ENCODE measurements at places on chromosomes 6 and 20. TPM values are rescaled to one million over a fixed set of nuclear protein-coding genes. Genes with fewer than 3 reads are reported as not detected.

BPHL gene
- 15.8 TPM for total RNA-seq

DNA sequence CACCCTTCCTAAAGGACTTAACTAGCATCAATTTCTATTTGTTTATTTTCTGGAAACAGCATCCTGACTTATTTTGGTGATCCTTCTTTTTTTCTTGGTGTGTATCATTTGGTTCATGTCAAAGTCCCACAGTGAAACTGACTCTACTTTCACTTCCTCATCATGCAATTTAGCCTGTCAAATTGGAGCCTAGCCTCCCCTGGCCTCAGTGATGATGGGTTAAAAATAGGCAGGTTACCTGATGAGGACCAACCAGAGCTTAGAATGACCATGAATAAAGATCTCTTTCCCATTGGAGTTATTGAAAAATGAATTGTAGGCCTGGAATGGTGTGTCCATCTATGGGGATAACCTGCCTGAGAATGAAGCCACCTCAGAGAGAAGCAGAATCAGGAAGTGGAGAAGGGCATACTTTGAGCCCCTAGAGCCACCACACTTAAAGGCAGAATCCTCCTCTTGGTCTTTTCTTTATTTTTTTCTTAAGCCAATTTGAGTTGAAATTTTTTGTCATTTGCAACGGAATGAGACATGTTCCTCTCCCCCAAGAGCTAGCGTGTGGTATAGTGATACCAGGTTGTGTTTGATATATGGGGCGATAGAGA lies 105.6 kb downstream of the BTBD3 start:
- DNase-seq: no peak

DNA sequence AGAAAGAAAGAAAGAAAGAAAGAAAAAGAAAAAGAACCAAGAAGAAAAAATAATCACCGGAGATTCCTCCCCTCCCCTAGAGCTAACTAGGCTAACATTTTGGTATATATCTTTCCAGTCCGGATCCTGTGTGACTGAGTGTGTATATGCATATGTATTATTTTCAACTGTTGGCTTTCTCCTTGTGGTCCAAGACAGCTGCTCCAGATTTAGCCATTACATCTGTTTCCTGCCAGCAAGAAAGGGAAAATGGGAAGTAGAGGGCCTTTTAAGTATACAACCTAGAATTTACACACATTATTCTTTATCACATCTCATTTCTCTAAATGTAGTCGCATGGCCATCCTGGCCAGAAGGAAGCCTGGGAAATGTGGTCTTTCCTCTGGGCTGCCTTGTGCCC lies 15.2 kb downstream of the SLC52A3 start:
- no peak for DNase-seq

HLA-DQB2 gene
- not detected for total RNA-seq

TRIM10 gene
- not detected for total RNA-seq

GRCh38 chr6:45505470-45505869 lies 127.7 kb upstream of the SUPT3H start:
- DNase-seq: no peak

GRCh38 chr20:56964901-56965300 lies 301.5 kb downstream of the BMP7 start:
- peak; percentile 54 for DNase-seq

GRCh38 chr20:64133951-64134407 lies 26.6 kb upstream of the NPBWR2 start:
- no peak for DNase-seq

GRCh38 chr20:38141204-38141888 lies 23.7 kb downstream of the TGM2 start:
- no peak for DNase-seq

RAMACL gene
- total RNA-seq: 0.26 TPM

DNA sequence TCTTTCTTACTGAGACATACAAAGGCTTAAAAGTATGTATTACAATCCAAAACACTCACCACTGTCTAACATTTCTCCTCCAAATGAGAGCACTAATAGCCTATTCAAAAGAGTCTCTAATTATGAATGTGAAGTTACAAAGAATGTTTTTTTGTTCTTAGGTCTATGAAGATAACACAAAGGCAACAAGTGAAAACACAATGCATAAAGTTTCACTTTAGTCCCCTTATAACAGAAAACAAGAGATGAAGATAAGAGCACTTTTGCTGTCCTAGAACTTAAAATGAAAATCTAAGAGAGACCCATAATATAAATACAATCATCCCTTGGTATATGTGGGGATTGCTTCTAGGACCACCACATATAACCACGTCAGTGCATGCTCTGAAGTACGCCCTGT lies 25.6 kb downstream of the ITCH start:
- DNase-seq: no peak

DNA sequence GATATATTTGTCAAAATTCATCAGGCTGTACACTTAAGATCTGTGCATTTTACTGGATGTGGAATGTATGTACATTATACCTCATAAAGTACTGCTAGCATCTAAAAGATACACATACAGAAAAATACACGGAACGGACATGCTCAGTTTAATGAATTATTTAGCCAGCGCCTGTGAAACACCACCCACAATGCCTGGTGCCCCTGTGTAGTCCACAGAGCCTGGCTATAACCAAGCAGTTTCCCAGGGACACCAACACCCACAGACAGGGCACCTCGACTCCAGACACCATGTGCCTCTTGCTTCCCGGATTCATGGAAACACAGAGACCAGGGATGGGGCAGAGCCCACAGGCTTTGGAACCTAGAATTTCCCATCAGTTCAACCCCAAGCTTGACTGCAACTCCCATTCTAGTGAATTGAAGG lies 17.4 kb upstream of the ARMC12 start:
- DNase-seq: no peak

HUS1B gene
- 4.2 TPM for total RNA-seq

CLIC1 gene
- 743 TPM for total RNA-seq

DNA sequence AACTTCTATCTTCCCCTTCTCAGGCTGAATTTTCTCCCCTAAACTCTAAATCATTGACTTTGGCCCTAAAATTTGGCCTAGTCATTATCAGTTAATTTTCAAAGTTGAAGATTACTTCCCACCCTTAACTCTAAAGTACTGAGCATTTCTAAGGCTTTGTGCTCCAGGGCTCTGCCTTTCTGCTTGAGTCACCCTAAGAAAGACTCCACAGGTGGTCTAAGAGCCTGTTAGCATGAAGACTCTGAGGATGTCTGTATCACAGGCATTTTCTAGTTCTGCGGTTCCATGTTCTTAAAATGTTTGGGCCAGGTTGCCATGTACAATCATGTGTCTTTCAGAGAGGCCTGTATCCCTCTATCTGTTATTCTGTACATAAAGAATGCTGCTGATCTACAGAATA lies 808.1 kb upstream of the MANEA start:
- no peak for DNase-seq

B3GAT2 gene
- not detected for total RNA-seq

- no peak for DNase-seq
Observed at GRCh38 chr6:2492686-2493523, 247.5 kb upstream of the GMDS start.

DNA sequence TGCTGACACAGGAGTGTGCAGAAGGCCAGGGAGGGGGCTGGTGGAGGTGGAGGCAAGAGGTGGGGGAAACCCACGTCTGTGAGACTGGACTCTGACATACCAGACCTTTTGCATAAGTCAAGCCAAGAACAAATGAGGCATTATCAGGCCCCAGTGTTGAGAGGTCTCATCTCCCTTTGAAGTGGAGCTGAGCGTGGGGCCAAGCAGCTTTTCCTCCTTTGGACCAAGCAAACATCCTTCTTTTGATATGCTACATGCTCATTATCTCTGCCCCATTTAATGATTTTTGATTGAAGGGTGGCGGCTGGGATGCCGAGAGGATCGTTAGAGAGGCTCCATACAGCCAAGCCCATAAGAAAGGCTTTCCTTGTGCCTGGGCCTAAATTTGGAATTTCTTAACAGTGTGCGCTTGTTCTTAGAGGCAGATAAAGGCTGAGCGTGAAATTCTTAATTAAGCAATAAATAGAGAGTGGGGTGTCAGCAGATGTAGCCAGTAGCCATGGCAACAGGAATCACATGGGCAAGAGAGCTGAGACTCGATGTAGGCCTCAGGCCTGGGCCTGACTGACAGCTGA lies 244.5 kb downstream of the PKHD1 start:
- no peak for DNase-seq

PPP1R16B gene
- total RNA-seq: 0.12 TPM

DNA sequence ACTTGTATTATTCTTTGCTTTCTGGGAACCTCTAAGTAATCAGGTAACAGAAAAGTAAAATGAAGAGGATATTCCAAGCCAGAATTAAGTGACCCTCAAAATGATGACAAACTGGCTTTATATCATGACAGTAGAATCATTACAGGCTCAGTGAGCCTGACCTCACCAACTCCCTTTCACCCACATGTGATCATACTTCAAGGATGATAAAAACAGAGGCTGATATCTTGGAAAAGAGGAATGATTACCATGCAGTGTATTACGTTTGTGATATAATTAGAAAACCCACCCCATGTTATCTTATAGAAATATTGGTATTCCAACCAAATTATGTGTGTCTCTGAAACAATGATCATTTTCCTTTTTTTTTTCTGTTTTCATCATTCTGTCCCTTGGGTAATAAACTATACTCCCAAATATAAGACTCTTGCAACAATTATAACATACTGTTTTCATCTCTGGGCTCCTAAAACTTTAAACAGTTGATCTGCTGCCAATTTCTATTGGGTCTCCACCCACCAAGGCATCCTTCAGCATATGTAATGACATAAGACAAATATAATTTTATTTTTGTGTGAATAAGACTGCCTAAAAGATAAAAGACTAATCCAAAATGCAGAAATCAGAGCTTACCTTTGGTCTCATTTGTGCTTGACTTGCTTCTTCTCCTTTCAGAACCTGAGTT lies 115.7 kb downstream of the DST start:
- DNase-seq: no peak

PSORS1C1 gene
- total RNA-seq: 2.0 TPM

- DNase-seq: peak; percentile 70
Observed at GRCh38 chr6:145669627-145670034, 65.7 kb downstream of the EPM2A start.

DNA sequence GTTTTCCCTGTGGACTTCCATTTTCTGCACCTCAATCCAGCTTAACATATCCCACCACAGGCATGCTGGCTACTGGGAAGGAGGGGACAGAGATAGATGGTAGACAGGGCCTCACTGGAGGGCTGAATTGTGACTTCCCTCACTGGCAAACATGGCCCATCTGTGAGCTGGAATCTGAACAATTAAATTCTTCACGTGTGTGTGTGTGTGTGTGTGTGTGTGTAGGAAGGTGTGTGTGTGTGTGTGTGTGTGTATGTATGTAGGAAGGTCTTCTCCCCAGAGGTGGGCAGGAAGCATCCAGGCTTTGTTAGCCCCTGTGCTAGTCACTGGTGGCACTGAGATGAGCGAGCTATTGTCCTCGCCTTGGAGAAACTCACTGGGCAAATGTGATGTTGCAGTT lies 5.4 kb upstream of the TOX2 start:
- DNase-seq: no peak

PARD6B gene
- 3.7 TPM for total RNA-seq

GRCh38 chr20:54028276-54029011 lies 42.0 kb downstream of the BCAS1 start:
- DNase-seq: no peak

- no peak for DNase-seq
Observed at GRCh38 chr20:47754388-47754715, 30.9 kb downstream of the SULF2 start.

ACOT8 gene
- total RNA-seq: 57.4 TPM

- DNase-seq: peak; percentile 42
Observed at GRCh38 chr6:44725070-44725469, 337.6 kb downstream of the CDC5L start.

GRM1 gene
- total RNA-seq: not detected

SPACA1 gene
- not detected for total RNA-seq

NEURL2 gene
- 3.7 TPM for total RNA-seq

- no peak for DNase-seq
Observed at GRCh38 chr20:57805747-57806146, 95.9 kb upstream of the PMEPA1 start.

Measured in PC-3 (cell line).